CD4-positive, CD25-positive, alpha-beta regulatory T cell (primary cell): ENCODE measurements at places on chromosomes 5 and 9.

GRCh38 chr5:91352831-91353695, 30.1 kb downstream of the ARRDC3 start:
- DNase-seq = no peak

GRCh38 chr9:93258818-93259489, 75.0 kb downstream of the WNK2 start:
- DNase-seq = no peak

DNA sequence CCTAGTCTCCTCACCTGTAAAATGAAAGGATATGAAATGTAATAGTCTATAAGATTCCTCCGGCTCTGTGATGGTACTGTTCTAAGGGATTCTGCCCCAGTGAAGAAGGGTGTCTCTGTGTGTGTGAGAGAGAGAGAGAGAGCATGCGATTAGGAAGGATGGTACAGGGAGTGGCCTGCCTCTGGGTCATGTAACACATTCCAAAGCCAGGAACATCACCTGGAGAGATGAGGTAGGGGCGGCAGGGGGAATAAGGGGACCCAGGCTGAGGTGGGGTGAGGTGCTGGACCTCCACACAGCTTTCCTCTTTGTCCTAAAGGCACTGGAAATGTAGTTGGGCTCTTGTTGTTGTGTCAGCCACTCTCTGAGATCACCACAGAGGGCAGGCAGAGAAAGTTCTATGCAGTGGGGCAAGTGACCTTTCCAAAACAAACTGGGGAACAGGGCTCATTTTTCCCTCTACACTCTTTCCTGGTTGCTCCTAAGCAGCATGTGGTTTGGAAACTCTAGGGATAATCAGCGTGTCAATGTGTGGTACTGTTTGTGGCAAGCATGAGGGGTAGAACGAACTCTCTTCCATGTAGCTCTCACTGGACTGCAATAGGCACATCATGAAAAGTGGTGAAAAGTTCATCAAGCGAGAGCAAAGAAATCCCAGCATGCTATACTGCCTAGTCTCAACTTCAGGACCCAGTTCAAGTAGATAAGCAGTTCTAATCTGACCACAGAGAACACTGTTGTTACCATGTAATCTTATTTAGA, 65.0 kb downstream of the SEMA6A start:
- DNase-seq = no peak

- DNase-seq = no peak
These were observed 12.6 kb downstream of the DIRAS2 start for GRCh38 chr9:90629991-90630390.

DNA sequence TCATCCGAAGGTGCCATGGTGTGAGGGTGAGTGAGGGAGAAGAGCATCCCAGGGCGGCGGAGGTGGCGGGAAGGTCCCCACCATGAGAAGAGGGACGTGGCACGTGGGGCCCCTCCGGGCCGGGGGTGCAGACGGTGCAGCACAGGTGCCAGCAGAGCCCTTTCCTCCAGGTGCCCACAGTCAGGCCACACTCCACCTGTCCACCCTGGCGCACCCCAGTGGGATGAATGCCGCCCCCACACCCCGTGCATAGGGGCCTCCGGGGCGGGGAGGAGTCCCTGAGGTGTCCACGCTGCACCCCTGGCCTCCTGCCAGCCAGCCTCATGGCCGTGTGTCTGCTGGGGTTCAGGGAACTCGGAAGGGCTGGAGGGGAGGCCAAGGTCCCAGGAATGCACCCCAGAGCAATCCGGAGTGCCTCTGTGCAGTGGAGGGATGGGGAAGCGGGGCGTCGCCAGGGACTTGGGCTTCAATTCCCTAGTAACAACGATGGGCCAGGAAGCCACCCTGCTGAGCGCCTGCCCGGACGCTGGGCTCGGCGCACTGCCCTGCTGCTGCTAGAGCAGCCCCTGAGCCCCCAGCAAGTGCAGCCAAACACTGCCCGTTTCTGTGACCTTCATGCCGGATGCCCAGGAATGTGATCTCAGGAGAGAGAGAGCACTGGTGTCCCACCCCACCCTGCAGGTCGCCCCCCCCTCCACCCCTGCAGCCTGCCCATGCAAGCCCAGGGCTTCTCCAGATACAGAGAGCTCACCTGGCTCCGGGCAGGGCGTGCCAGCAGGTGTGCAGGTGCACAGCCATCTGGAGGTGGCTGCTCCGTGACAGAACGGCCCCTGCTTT, 8.8 kb upstream of the NACC2 start:
- no peak for DNase-seq

DNA sequence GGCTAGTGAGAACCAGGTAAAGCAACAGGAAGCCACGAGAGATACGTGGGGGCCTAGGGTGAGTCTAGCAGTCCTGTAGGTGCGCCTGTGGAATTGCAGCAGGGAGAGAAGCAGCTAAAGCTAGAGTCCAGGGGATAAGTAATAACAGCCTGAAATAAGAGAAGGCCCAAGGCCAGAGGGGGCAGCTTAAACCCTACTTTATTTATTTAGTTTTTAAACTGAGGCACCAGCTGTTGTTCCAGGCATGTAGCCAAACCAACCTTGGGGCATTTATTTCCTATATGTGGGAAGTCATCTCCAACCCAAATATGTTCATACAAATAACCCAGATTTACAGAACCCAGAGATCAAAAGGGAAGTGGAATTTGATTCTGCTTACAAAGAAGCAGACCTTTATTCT, 93.5 kb downstream of the GLDC start:
- DNase-seq = no peak

- no peak for DNase-seq
These were observed 21.4 kb downstream of the IPPK start for GRCh38 chr9:92648474-92648971.

- no peak for DNase-seq
These were observed 110.9 kb upstream of the ADAMTSL1 start for GRCh38 chr9:18362901-18363685.

GRCh38 chr5:113201715-113202114, 225.1 kb downstream of the DCP2 start:
- DNase-seq = no peak

GRCh38 chr5:108379722-108380530, 2.0 kb downstream of the FBXL17 start:
- peak; percentile 4 for DNase-seq

- no peak for DNase-seq
These were observed 1.3 kb downstream of the NR2F1-AS1 start for GRCh38 chr5:93579692-93580062.

DNA sequence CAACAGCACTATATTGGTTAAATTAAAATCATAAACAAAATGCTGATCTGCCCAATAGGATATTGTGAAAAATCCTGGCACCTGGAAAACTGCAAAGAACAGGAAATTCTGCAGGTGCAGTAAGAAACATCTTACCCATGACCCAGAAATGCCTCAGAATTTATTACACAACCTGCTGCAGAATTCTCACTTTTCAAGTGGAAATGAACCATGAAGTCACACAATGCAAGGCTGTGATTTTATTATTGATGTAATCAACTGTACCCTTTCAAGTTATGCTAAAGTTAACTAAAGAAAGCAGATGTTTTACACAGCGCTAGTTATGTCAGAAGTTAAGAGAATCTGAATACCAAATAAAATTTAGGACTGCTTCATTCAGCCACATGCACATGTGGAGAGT, 6.0 kb downstream of the STRBP start:
- no peak for DNase-seq

DNA sequence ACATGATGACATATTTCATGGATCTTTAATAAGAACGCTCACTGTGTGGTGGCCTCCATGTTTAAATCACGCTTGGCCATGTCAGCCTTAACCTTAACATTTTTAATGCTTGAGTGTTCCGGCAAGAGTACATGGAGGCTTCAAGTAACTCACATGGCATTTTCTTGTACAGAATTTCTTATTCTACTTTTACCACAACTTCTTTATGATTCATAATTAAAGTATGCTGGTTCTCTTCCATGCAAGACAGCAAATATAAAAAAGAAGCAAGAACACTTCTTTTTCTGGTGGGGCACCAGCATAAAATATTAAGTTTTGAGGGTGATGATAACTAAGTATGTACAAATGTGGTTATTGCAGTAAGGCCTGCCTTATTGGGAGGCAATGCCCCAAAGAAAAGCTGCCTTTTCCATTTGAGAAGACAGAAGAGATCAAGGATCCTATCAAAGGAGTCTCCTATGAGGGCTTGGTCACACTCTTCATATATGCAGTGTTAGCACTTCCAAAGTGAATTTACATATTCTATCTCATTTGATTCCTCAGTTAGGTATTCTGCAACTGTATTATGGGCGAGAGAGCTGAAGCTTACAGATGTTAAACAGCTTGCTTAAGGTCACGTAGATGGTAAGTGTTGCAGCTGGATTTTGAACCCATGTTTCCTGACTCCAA, 382.7 kb upstream of the MEF2C start:
- DNase-seq = no peak
